Right renal cortex interstitium (tissue), 3 donors: ENCODE measurements at places on chromosomes 4 and X. TPM values are rescaled to one million over a fixed set of nuclear protein-coding genes. Genes with fewer than 3 reads are reported as not detected.

The HPSE gene
- 1.6 TPM for polyA plus RNA-seq

The SLC10A4 gene
- 0.18 TPM for polyA plus RNA-seq

DNA sequence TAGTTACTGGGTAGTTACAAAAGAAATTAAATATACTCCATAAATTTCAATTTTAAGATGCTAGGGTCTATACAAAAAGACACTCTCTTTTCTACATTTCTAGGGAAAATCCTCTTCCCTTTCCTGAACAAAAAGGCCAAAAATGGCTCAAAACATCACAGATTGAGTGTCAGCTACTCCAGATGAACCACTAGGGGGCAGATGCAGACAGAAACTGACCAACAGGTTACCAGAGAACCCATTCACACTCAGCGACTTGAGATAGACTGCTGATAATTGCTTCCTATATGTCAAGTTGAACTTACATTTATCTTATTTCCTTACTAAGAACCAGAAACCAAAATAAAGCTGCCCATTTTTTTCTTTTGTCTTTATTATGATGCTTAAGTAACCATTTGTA is 83.4 kb upstream of the MID1IP1 start:
- no peak for DNase-seq

- DNase-seq = no peak
Measured at GRCh38 chr4:53717064-53717549, 125.8 kb upstream of the LNX1 start.

GRCh38 chr4:55912249-55912648 is 36.5 kb upstream of the CEP135 start:
- no peak for DNase-seq

DNA sequence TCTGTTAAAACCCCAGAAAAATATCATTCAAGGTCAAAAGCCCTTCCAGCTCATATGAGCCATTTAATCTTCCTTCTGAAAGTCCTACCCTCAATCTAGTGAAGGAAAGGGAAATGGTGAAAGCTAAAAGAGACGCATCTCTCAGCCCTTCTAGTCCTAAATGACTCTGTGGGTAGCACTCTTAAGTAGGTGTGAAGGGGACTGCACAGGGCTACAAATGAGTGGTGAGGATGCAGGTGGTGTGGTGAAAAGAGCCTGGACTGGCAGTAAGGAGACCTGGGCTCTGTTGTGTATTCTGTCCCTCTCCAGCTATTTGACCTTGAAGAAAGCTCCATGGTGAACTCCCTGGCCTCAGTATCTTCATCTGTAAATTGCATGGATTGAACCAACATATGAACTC is 671.8 kb upstream of the DIPK2B start:
- no peak for DNase-seq

DNA sequence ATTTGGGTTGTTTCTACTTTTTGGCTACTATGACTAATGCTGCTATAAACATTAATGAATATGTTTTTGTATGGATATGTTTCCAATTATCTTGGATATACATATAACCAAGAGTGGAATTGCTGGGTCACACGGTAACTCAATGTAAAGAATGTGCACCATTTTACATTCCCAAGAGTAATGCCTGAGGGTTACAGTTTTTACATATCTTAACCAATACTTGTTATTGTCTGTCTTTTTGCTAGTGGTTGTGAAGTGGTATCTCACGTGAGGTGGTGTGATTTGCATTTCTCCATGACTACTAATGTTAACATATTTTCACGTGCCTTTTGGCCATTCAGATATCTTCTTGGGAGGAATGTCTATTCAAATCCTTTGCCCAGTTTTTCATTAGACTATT is 200.3 kb upstream of the MAB21L2 start:
- DNase-seq = no peak

DNA sequence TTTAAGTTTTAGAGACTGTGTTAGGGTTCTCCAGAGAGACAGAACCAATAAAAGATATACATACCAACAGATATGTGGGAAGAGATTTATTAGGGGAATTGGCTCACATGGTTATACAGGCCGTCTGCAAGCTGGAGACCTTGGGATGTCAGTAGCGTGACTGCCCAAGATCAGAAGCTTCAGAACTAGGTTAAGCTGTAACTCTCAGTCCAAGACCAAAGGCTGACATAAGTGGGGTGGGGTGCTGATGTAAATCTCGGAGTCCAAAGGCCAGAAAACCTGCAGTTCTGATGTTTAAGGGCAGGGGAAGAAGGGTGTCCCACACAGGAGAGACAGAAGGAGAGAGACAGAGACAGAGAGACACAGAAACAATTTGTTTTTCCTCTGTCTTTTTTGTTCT is 10.5 kb downstream of the CLDN34 start:
- DNase-seq = no peak

DNA sequence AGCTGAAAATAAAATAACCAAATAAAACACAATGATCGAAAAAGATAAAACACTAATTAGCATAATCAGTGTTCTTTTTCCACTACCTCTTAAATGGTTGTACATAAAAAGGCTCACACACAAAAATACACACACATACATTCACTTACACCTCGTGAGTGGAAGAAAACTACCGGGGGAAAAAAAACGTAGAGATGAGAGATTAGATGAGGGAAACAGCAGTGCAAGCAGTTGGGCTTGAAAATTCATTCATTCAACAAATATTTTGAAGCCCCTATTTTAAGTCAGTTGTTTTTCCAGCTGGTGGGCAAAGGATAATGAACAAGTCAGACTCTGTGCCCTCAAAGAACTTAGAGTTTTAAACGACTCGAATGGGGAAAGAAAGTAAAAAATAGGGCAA is 1.0 kb downstream of the TBCK start:
- no peak for DNase-seq
